ENCODE measurements at places on chromosomes 4 and X.

GRCh38 chr4:76558396-76559235 is 123.6 kb downstream of the SHROOM3 start:
- DNase-seq: no peak

GRCh38 chr4:150771382-150771781 is 189.4 kb downstream of the MAB21L2 start:
- DNase-seq: no peak

- DNase-seq: no peak
Observed at GRCh38 chrX:2705046-2705832, 14.1 kb downstream of the CD99 start.

GRCh38 chr4:188015025-188015940 is 19.7 kb downstream of the ZFP42 start:
- DNase-seq: no peak

DNA sequence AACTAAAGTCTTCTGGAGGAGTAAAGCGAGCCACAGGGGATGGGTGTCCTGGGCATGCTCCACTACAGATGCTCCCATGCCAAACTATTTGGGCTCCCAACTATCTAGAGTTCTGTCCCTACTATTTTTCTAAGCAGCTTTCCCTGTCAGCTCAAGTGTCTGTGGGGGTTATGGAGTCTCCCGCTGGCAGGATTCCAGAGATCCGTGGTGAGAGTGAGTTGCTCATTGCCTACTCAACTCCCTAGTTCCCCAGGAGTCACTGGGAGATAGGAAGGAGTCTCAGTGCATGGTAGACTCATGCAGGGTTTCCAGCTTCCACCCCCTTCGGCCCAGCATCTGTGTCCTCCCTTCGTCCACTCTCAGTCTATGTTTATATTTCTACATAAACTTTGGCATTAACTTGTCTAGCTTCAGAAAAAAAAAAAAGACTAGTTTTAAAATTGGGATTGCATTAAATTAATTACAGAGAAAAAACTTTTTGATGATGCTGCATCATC is 55.1 kb upstream of the INPP4B start:
- no peak for DNase-seq

DNA sequence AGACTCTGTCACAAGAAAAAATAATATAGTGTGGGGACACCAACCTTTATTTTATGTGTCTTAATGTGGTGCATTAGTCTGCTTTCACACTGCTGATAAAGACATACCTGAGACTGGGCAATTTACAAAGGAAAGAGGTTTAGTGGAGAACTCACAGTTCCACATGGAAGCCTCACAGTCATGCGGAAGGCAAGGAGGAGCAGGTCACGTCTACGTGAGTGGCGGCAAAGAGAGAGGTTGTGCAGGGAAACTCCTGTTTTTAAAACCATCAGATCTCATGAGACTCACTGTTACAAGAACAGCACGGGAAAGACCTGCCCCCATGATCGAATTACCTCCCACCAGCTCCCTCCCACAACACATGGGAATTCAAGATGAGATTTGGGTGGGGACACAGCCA is 130.2 kb downstream of the AFF1 start:
- DNase-seq: no peak

- no peak for DNase-seq
Observed at GRCh38 chr4:34850968-34851367, 1393.3 kb downstream of the ARAP2 start.

GRCh38 chrX:155662282-155662681 is 49.5 kb upstream of the TMLHE start:
- no peak for DNase-seq

DNA sequence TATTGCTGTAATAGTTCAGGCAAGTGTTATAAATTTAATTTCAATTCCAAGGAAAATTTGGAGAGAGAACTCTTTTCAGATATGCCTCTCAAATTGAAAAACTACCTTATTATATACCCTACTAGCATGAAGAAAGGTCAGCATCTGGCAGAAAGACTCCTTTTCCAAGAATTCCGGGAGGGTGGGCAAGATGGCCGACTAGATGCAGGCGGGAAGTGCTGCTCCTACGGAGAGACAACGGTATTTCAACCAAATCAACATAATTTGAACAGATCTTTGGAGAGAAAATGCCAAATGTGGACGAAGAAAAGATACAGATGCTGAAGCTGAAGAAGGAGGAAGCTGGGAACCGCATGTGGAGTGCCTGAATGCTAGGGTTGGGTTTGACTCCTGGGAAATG is 53.8 kb upstream of the INTU start:
- no peak for DNase-seq

GRCh38 chr4:74394476-74395136 is 29.7 kb downstream of the EREG start:
- DNase-seq: no peak

Data from cerebellar cortex (tissue), 1 donor.